ENCODE measurements at places on chromosomes 3 and 15.

DNA sequence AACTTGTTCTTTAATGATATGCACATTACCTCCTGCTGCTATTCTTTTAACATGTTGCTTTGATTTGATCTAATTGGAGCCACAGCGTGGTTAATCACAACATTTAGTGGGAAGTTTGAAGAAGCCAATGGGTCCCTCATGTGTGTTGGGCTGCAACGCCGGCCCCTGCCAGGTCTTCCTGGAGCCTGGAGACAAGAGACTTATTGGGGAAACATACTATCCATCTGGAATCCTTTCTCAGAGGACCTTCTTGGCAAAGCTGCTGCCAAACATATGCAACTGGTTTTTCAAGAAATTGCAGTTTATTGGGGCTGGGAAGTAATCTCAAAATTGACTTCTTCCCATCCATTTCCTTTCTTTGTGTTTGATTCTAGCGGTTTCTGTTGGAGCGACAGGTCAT is 396.3 kb upstream of the PROK2 start:
- no peak for DNase-seq

GRCh38 chr3:127954640-127955039 is 39.6 kb downstream of the KBTBD12 start:
- no peak for DNase-seq

DNA sequence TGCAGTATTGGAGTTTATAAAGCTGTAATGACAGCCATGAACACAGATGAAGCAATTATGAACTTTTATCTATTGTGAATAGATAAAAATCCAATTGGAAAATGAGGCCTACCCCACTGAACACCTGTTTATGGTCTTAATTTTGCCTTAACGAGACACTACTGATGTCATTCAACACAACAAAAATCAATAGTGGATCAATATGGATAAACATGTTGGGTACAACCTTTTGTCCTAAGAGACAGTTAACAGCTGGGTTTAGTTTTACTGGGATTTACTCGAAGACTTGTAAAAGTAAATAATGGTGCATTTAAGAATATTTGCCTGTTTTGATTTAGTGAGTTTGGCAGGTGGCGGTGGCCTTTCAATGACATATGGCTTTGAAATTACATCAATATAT is 217.8 kb downstream of the NR1D2 start:
- no peak for DNase-seq

DNA sequence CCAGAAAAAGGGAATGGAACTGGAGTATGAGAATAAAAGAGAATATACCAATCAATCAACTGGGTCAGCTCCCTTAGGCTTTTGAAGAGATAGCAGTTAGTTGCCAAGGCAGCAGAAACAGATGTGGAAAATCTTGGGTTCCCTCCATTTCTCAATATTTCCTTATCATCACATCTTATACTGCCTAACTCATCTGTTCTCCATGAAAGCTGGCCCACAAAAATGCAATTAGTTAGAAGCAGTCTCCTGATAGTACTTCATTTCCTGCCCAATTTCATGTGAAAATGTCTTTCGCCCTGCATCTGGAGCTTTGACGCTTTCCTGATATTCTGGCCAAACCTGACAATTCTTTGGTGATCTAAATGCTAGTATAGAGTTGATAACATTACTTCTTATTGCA is 30.1 kb upstream of the SPTSSB start:
- DNase-seq = no peak

- DNase-seq = no peak
Observed at GRCh38 chr3:46660543-46661523, 32.6 kb downstream of the ALS2CL start.

DNA sequence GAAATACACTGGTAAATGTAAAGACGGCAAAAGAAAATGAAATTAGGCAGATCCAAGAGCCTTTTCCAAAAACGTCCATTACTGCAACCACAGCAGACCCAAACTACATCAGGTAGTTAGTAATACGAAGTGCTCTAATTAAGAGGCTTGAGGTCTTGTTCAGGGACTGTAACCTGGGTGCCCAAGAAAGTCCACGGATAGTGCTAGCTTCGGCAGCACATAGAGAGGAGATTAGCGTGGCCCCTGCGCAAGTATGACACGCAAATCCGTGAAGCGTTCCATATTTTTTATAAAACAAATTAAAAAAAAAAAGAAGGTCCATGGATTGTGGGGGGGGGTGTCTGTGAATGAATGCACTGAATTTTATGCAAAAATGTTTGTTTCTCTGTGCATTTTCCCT is 1.4 kb downstream of the COPB2 start:
- DNase-seq = no peak

GRCh38 chr3:43406643-43407023 is 120.3 kb downstream of the SNRK start:
- no peak for DNase-seq

DNA sequence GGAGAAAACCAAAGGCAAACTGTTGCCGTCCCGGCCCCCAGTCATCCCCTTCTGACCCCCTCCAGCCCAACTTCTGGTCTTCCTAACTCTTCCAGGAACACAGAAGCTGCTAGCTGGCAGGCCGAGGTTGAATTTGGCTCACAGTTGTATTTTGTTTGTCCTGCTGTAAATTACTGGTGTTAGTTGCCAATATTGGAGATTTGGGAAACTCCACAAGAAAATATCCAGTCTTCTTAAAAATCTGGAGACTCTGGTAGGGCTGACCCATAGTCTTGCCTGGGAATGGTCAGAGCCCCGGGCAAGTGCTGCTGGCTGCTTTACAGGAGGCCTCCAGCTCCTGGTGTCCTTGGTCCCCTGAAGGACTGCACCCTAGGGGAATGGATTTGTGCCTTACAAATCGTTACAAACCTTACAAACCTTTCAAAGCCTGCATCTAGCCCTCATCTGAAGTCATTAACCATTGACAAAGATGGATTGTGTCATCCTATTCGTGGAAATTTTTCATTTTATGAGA is 112.0 kb upstream of the MCTP2 start:
- DNase-seq = no peak

GRCh38 chr15:28981351-28981720 is 95.6 kb downstream of the APBA2 start:
- DNase-seq = no peak

DNA sequence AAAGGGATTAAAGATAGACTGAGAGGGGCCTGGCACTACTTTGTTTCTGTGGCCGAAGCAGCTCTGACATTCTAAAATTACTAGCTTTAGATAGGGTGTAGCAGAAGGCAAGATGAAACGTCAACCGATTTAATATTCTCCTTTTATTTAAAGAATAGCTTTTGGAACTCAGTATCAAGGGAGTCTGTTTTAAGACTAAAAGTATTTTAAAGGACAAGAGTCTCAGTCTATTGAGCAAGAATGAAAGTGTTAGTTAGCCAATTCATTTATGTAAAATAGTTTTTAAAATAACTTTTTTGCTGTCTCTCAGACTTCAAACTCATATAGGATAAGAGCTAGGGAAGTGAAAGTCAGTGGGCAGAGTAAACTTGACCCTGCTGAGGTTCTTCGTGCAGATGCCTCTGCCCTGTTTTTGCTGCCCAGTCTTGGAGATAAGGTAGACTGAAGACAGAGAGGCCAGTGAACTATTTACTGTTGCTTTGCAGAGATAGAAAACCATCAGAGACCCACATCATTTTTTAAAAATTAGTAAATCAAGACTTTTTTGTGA is 1090.9 kb downstream of the ROBO2 start:
- no peak for DNase-seq

DNA sequence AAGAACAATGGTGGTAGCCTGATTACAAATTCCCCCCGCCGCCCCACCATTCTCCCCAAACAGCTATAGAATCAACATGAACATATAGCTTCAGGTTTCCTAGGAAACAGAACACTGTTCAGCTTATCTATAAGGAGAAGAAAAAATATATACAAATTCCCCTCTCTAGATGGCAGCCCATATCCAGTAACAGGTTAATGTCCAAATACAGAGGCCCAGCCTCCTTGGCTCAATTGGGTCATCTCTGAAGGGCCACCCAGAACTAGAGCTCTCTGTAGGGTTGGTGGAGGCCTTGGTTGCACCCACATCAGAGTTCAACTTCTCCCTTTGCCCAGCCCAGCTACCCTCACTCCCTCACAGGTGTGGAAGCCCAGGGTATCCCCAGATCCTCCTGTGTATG is 91.5 kb upstream of the ADAMTS17 start:
- DNase-seq = no peak

DNA sequence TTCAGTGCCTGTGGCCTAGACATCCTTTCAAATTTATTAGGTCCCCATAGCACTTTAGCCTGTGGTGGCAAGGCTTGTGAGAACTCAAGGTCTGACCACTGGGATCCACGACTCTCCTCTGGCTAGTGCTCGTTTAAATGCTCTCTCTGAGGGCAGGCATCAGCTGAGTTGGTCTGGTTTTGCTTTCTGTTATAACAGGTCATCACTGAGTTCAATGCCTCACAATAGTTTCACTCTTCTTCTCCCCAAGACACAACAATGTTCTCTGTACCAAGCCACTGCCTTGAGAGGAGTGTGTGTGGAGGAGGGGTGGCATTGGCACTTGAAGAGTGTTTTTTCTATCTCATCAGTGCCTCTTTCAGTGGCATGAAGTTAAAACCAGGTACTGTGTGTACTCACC is 7.6 kb downstream of the OR5K4 start:
- no peak for DNase-seq

GRCh38 chr15:84969257-84969656 is 12.4 kb upstream of the PDE8A start:
- no peak for DNase-seq

- no peak for DNase-seq
Observed at GRCh38 chr3:50194128-50194902, 2.9 kb downstream of the GNAT1 start.

- DNase-seq = no peak
Observed at GRCh38 chr3:150384296-150385212, 23.5 kb upstream of the TSC22D2 start.

DNA sequence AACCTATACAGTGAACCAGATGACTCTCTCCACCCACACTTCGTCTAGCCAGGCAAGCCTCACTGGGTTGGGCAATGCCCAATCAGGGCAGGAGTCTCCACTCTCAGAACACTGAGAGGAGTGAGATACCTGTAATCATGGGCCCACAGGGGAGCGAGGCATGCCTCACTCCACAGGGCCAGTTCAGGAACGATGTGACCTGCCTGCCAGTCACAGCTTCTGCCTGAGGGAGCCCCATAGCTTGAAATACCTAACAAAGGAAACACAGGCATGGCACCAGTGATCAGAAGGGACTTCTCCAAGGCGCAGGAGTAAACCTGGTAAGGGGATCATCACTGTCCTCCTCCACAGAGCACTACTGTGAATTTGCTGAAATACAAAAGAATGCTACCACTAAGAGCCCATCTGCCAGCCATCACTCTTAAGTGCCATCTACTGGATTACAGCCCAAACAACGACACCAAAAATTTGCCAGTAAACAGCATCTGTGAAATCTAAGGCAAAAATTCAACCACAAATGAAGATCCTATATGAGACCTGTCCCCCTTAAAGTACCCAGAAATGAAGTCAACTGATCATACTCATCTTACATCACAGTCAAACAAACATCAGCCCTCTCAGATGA is 689.9 kb upstream of the SEMA6D start:
- no peak for DNase-seq

DNA sequence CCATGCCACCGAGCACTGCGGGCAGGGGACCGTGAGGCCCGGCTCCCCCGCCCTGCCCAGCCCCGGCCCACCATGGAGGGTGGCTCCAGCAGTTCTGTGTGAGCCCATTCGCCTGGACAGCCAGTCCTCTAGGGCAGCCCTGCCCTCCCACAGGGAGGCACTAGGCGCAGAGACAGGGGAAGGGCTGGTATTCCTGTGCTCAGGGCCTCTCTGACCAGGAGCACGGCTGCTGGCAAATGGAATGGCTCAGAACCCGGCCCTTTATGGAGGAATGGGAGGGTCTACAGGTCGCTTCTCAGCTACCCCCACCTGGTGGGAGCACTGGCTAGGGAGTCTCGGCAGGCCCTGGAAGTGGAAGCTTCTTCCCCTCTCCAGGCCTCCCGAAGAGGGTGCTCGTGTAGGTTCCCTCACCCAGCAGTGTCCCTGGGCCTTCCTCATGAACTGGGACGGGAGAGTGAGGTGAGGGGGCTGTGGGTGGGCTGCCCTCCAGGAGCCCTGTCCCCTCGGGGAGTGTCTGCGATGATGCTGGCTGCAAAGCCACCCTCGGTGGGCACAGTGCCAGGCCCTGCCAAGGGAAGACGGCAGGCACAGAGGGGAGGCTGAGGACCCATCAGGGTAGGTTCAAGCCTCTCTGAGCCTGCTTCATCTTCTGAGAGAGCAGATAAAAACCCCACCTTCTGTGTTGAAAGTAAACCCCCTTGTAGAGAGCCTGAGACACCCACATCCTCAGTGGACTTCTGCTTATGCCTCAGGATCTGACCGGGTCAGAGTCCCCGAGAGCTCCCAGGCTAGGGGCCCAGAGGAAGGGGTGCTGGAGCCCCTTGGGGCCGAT is 1.5 kb downstream of the MELTF start:
- no peak for DNase-seq

DNA sequence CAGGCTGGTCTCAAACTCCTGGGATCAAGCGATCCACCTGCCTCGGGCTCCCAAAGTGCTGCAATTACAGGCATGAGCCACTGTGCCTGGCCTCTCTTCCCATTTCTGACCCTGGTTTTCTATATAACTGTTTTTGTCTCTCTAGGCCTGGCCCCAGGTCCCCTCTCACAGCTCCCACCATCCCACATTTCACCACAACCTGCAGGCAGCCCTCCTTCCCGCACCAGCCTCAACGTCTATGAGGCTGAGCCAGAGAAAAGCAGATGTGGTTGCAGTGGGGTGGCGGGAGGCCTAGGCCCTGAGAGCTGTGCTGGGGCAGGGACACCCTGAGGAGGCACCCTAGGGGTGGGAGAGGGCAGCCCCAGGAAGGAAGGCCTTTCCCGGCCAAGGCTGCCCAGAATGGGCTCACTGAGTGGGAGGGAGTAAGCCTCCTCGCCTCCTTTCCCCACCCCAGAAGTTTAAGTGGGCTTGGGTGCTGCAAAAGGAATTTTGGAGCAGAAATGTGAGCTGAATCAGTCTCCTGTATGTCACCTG is 99.7 kb downstream of the LSM3 start:
- no peak for DNase-seq

DNA sequence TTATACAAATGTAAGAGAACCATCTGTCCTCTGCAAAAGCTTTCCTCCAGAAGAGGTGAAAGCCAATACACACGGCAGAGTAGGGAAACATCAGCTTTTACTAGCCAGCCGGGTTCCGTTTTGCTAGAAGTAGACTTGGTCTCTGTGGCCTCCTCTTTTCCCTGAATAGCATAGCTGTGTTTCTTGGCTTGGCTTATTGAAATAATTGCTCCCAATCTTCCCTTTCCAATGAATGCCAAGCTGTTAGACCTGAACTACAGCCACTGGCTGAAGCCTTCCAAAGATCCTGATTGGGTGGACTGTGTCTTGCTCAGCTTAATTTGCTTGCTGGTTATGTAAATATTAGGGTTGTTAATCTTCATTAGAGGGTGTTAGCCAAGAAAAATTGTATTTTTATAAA is 157.8 kb upstream of the ROPN1 start:
- no peak for DNase-seq

- peak; percentile 38 for DNase-seq
Observed at GRCh38 chr3:169041677-169042171, 621.8 kb downstream of the MECOM start.

DNA sequence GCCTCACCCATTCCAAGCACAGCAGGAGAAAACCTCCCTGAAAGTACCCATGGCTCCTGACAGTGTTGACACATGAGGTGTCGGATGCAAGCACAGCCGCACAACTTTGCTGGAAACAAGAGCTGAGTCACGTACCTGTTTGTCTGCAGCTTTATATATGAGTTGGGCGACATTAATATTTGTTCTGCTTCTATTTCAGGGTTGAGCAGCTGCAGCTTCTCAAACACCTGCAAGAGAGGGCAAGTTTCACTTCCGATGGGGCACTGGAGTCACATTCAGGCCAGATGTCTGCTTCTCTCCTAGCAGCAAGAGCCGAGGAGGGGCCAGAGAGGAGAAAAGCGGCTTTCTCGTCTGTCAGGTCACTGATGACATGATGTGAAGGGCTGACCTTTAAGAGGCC is 88.0 kb downstream of the NUP210 start:
- DNase-seq = no peak
